Activated naive CD8-positive, alpha-beta T cell treated with anti-CD3 and anti-CD28 coated beads, Interleukin-2, amount 50 U/mL, for 16 hours (primary cell): ENCODE measurements at places on chromosomes 12 and 14.

- no peak for DNase-seq
Observed at GRCh38 chr14:74064426-74064825, 19.8 kb downstream of the ALDH6A1 start.

GRCh38 chr12:27564612-27565213 is 40.7 kb downstream of the PPFIBP1 start:
- no peak for DNase-seq

DNA sequence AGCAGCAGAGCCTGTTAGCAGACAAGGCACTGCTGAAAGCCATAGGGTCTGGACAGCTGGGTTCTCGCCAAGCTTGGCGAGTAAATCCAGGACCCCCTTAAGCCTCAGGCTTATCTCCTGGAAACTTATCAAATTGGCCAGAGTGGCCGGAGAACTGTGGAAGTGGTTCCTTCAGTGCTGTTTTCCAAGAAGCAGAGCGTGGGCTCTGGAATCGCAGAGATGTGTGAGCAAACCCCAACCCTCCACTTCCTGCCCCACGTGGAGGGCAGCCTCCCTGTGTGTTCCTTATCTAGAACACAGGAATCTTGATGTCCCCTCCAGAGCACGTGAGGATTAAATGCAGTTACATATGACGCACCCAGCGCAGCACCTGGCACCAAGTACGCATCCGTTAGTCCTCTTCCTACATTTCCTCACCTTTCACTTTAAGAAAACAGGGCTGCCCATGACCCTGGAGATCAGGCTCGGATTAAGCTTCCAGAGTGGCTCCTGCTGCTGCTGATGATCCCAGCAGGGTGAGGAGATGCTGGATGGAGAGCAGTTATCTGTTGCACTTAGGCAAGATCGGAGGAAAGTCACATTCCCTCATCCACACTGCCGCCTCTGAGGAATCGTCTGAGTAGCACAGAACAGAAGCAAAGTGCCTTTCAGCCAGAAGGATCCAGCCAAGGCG is 35.0 kb downstream of the MMAB start:
- DNase-seq = no peak

DNA sequence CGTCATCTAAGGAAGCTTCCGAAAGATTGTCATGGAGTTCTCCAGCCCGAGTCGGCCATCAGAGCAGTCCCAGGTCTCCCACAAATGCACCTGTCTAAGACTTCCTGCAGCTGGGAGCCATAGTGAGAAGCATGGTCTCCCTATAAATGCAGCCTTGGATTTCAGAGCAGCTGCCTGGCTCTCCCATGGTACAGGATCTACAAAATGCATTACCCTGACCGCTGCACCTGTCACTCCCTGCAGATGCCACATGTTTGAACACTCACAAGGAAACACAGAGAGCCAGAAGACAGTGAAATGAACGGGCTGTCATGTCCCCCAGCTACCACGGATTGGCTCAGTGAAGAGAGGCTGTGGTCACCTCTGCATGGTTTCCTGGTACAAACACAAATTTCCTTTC is 702.7 kb downstream of the MED13L start:
- no peak for DNase-seq

GRCh38 chr12:129868575-129868974 is 35.2 kb downstream of the TMEM132D start:
- no peak for DNase-seq

DNA sequence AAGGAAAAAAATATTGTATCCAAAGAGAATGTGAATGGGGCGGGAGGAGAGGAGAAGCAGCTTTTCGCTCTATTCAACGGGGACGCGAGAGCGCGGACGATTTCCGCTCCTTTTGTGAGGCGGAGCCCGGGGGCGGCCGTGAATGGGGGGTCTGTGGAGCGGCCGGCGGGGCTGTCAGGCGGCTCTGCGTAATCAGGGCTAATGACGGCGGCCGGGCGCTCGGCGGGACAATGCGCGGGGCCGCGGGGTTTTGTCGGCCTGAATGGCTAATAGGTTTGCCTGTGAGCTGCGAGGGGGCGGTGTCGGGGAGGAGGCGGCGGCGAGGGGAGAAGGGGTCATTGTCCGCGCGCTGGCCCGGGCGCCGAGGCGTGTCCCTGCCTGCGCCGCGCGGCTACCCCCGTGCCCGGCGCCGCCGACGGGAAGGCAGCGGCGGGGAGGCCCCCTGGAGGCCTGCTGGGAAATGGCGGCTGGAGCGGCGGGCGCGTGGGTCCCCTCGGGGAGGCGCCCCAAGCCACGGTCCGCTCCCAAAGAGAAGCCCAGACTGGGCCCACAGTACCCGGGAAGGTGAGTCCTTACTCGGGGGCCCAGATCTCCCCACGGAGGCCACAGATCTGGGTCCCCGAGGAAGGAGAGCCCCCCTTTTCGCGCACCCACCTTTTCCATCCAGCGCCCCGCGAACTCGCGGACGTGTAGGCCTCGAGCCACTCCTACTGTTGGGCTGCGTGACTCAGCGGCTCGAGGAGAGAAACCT is 6.0 kb downstream of the SIX6 start:
- no peak for DNase-seq

- no peak for DNase-seq
Observed at GRCh38 chr14:95544588-95544987, 9.7 kb downstream of the GLRX5 start.
